ENCODE measurements at places on chromosomes 2 and 18.

- peak; percentile 58 for DNase-seq
These were observed 886 bp downstream of the PRKCE start for GRCh38 chr2:45652090-45653031.

- DNase-seq, result no peak
These were observed 167.9 kb upstream of the SPATS2L start for GRCh38 chr2:200138391-200139124.

DNA sequence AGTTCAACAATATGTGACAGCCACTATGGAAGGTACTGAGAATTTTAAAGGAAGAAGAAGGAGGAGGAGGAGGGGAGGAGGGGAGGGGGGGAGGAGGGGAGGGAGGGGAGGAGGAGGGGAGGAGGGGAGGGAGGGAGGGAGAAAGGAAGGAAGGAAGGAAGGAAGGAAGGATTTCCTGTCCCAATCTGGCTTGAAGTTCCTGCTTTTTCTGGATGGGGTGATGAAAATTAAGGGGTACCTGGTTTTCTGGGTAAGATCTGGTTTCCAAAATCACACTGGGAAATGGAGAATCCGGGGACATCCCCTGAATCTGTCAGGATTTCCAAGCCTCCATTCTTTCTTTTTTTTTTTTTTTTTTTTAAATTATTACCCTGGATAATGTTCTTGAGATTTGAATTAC lies 271.8 kb downstream of the MTX2 start:
- DNase-seq, result no peak

GRCh38 chr18:62384610-62385097 lies 59.5 kb downstream of the TNFRSF11A start:
- DNase-seq, result peak; percentile 60

DNA sequence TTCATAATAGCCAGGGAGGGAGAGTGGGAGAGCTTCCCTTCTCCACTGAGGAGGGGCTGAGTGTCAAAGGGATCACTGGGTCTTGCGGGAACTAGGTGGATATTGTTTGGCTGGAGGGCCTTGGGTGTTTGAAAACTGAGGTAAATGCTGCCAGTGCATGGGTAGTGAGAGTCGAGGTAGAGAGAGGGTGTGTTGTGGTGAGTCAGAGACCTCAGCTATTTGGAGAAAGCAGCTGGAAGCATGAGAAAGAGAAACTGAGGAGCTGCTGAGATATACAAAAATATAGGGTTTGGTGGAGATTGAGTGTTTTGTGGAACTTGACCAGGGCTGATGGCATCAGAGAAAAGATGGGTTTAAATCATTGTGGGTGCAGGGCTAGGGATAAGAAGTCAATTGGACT lies 127.0 kb upstream of the CCDC195 start:
- peak; percentile 32 for DNase-seq

DNA sequence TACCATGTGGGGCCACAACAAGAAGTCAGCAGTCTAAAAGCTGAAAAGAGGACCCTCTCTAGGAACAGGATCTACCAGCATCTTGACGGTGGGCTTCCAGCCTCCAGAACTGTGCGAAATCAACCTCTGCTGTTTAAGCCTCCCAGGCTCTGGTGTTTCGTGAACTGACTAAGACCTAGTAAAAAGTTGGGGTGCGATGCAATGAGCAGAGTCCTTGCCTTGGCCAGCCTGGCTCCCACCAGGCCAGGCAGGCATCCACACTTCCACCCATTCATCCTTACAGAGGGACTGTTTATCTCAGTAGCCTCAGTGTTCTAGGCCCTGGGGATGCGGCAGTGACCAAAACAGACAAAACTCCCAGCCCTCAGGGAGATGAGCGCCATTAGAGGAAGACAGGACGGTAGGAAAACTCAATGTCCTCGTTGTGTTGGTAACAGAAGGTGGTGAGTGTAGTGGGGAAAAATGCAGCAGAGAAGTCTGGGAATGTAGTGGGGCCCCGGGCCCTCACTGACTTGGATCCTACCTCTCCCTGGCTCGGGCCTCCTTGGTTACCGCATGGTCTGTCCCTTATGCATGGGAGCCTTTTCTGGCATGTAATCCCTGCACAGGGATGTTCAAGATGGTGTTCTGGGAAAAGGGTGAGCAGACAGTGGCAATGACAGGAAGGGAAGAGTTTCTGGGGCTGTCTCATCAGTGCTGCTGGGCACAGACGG lies 271.8 kb upstream of the HS6ST1 start:
- DNase-seq, result no peak

GRCh38 chr2:85712336-85712735 lies 18.2 kb downstream of the GNLY start:
- no peak for DNase-seq

DNA sequence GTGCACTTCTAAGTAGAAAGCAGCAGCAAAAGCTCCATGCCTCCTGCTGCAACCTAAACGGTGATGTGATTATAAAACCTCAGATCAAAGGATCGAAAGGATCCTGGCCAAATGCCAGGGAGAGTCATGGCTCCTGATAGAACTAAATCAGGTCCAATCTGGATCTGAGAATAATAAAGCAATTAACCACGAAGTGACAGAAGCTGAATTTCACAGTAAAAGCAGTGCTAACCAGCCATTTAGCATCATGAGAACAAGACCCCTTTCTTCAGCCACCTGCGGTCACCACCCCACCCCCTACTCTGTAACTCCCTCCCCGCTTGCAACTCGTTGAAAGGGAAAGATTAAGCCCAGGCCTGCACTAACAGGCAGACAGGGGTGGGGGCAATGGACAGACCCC lies 748.7 kb downstream of the BCL11A start:
- no peak for DNase-seq

DNA sequence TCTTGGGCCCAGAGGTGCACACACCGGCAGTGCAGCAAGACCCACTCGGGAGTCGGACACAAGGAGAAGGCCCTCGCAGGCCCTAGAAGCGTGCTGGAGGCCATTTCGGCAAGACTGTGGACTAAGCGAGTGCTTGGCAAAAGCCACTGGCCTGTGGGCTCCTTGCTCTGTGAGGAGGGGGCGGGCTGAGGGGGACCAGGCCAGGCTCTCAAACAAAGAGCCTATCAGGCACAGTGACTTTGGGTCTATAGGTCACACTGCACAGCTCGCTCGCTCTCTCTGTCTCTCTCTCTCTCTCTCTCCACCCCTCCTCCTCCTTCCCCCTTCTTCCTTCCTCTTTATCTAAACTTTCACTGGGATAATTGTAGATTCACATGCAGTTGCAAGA lies 23.6 kb upstream of the ZCCHC2 start:
- no peak for DNase-seq

DNA sequence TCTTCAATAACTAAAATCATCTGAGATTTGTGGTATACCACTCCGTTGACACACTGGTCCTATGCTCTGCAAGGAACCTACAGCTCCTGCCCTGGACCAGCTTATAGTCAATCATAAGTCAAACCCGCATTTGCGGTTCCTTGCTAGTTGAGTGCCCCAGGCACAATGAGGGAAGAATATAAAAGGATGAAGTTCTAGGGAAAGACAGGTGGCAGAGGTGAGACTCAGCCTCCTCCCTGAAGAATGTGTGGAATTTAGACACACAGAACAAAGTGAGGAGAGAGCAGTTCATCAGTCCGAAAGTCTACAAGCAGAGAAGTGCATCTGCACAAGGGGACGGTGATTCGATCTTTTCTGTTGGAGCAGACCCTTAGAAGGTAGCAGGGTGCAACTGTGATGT lies 615.0 kb upstream of the FANCL start:
- no peak for DNase-seq

DNA sequence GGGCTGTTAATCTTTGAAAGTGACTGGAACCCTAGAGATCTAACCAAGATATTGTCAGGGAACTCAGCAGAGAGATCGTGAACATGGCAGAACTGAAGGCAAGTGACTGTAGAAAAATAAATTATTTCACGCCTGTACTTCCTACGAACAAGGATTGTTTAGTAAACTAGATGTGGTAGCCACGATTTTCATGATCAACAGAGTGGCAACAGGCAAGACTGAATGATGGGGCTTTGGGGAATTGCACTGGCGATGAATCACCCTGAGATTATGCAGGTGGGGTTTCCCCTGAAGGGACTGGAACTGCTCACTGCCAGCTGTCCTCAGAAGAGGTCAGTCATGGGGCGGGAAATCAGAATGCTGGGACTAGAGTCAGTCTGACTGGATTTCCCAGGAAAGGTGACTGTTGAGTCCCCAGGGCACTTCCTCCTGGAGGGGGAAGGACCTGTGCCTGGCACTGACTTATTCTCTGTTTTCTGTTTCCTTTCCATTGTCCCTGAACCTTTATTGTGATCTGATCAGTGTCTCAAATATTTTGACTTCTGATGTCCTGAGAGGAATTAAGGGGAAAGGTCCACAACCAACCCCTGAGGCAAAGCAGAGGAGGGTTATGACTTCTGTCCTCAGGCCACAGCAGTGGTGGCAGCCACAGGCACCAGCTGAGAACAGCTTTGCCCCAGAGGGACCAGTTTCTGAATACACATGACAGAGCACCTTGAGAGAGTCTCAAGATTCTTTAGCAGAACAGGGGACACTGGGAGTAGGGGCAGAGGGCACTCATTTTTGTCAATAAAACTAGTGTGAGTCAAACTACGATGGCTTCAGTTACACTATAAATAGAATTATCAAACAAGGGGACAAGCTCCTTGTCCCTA lies 70.0 kb downstream of the NAB1 start:
- peak; percentile 98 for DNase-seq

DNA sequence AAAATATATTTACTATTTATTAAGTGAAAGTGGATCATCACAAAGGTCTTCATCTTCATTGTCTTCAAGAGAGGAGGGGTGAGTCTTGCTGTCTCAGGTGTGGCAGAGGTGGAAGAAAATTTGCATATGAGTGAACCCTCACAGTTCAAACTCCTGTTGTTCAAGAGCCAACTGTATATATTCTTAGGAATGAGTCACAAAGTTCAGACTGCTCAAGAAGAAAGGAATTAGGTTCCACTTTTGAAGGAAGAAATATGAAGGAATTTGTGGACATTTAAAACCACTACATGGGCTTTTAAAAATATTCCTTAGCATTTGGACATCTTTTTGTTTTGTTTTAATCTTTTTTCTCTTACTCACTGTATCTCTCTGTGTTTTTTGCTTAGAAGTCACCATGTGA lies 212.6 kb downstream of the INSIG2 start:
- peak; percentile 9 for DNase-seq

DNA sequence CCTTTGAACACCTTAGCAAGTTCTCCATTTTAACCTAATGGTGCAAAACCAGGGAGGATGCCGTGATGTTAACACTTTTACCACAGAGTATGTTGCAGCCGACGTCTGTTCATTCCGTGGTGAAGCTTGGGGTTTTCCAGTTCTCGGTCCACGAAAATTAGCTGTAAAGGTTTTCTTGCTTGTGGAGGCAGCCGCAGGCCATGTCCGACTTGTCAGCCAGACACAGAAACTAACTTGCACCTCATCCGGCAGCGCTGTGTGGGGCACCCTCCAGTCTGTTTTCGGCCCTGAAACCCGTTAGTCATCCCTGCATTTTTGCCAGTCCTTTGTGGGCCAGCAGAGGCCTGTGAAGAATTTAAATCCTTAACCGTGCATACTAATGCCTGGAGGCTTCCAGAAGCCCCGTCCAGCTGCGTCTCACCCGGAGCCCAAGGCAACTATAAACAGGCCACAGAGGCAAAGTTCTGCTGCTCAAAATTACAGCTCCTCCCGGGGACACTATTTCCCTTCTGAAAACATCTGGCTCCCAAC lies 70.6 kb downstream of the SH3YL1 start:
- DNase-seq, result peak; percentile 45

DNA sequence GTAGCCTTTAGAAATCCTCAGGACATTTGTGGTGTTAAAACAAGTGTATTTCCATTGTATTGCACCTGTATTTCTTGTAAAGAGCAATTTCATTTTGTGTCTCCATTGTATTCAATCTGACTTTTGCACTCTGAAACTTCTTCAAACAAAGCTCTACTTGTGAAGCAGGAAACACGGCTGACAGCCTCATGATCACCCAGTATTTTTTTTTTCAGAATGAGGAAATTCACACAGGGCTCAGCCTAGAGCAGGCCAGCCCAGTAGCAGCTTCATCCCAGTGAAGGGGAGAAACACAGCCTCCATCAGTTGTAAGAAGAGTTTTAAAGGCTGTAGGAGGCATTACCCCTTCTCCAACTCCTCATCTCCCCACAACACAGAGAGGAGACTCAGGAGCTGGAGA lies 175.9 kb upstream of the KLHL29 start:
- peak; percentile 10 for DNase-seq

- no peak for DNase-seq
These were observed 895.2 kb upstream of the ZEB2 start for GRCh38 chr2:145415151-145415550.

DNA sequence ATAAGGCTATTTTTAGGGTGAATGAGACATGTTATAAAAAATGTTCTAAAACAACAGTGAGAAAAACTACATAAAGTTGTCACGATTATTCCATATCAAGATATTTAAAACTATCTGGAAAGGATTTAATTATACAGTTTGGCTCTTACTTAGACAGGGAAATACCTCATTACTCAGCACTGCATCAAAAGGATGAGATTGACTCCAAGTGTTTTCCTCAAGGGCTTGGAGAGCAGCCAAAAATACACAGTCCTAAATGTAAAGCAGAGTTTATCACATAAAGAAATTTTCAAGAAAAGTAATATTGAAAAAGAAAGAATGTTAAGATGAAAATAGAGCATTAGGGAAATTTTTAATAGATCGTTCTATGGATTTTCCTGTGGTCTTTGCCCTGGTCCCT lies 285.5 kb upstream of the NETO1 start:
- no peak for DNase-seq

DNA sequence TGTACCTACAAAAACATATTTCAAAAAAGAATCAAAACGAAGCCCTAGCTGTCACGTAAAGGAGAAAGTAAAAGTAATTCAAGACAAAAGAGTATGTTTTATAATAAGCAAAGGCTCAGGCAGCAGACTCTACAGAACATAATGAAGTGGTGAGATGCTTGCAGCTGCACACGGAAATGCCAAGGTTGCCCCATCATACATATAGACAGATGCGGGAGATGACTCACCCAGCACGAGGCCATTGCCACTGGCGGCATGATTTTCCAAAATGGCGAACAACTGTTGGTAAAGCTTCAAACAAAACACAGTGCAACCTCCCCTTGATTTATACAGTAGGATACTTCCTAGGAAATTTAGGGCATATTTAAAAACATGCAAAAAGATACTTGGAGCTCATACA lies 26.0 kb upstream of the C1QL2 start:
- no peak for DNase-seq

DNA sequence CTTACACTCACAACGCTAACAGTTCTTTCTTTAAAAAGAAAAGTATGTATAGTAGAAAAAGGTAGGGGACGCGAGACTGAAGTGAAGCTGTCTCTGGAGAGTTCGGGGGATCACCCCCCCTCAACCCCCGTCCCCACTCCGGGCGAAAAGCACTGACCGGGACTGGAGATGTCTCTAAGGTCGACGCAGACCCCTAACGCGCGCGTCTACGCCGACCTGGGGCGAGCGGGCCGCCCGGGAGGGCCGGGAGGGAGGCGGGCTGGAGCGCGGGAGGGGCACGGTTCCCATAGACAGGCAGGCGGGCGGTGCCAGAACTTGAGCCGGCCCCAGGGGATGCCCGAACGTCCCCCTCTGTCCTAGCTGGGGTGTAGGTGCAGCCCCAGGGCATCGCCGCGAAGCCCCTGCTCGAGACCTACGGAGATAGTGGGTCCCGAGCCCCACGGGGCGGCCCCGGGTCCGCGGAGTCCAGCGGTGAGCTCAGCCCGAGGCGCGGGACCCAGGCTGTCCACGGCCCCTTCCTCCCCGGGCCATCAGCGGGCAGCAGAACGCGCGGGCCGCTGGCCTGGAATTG lies 82.2 kb downstream of the CHRNA1 start:
- DNase-seq, result peak; percentile 31
